Epithelial cell of prostate (primary cell): ENCODE measurements at places on chromosomes 3 and 15.
A peak's percentile ranks its signal among the peaks of the same experiment; 100 is the strongest.

DNA sequence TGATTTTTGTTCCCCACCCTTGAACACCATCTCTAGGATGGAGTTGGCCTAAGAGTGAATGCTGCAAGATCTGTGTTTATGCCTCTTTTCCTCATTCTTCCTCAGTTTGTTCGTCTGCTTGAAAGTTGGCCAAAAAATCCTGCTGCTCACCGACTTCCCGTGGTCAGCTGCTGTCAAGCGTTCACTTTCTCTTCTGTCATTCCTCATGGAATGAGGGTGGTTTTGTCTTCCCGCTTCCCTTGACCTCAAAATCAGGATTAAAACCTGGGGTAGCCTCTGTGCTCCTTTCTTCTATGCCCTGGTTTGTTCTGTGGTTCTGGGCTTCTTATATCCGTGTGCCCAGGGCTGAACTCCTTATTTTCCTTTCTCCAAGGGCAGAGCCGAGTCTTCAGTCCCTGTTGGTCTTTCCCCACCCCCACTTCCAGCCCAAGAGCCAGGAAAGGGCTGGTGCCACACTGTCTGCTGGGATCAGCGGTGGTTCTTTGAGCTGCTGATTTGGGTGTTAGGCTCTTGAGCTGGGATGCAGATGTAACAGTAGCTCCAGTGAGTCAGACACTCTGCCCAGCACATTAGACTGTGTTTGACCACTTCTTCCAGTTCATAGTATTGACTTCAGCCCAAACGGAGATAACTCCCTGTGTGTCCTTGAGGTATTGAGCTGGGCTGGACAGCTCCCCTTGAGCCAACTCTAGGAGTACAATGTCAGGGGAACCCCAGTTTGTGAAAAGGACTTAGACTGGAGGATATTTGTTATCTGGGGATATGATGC is 2.3 kb downstream of the SERF2 start:
- no peak for DNase-seq

DNA sequence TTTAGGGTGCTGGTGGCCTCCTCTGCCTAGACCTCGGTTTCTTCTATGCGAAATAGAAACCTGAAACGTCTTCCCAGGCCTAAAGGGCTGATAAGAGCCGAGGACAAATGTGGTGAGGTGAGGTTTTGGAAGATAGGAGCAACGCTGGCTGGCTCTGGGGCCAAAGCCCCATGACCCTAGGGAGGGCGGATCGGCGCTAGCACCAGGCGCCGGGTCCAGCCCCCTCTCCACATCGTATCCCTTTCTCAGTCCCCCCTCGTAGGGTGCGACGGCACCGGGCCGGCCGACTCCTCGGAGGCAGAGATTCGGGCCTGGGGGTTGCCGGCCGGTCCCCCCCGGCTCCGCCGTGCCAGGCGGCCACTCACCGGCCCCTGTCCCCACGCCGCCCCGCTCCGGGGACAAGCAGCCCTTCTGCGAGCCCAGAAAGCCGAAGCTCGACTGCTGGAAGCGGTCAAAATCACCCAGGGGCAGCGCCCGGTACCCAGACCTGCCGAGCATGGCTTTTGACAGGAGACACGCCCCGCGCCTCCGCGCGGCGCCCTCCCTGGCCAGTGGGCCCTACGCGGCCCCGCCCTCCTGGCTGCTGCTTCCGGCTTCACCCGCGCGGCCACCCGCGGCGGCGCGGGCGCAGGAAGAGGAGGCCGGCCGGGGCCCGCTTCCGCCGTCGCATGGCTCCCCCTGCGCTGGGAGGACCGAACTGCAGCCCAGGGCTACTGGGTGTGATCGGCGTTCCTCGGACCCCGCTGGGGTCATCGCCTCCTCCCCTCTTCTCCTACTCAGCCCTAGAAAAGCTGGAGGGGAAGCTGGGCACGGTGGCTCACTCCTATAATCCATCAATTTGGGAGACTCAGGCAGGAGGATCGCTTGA is at the start of gene STOML1:
STOML1 (minus strand) TSS at position 570 of the 868 bp plus-strand sequence; CDS start at position 498, 72 bp downstream.
- DNase-seq: peak; percentile 73

GRCh38 chr3:149998946-149999345 is 28.3 kb upstream of the PFN2 start:
- DNase-seq: no peak

GRCh38 chr3:180352261-180352660 is 249.7 kb upstream of the TTC14 start:
- DNase-seq: no peak

DNA sequence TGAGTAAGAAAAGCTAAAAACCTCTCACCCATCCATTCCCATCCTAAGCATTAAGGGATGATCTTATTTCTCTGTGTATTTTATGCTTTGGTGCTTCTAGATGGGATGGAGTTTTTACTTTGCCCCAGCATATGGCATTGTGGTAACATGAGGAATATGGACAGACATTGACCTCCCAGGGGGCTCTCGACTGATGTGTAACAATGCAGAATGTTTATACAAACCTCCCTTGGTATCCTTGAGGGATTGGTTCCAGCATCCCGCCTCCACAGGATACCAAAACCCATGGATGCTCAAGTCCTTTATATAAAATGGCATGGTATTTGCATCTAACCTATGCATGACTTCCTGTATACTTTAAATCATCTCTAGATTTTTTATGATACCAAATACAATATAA is 21.6 kb downstream of the PDIA5 start:
- no peak for DNase-seq

GRCh38 chr15:101178479-101178878 is 73.4 kb downstream of the CHSY1 start:
- no peak for DNase-seq

GRCh38 chr3:187678726-187679268 is 8.6 kb upstream of the SST start:
- DNase-seq: no peak

- DNase-seq: no peak
Measured at GRCh38 chr15:87653646-87654045, 602.9 kb downstream of the NTRK3 start.

DNA sequence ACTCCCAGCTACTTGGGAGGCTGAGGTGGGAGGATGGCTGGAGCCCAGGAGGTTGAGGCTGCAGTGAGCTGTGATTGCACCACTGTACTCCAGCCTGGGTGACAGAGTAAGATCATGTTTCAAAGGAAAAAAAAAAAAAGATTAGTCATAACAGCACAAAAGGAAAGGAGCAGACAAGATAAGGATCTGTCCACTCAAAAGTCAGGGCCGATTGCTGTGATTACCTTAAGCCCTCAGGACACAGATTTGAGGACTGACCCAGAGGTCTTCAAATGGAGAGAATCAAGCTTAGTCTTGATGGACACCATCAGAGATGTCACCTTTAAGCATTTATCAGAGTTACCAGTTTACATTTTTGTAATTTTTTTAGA is 23.9 kb upstream of the HEG1 start:
- no peak for DNase-seq

DNA sequence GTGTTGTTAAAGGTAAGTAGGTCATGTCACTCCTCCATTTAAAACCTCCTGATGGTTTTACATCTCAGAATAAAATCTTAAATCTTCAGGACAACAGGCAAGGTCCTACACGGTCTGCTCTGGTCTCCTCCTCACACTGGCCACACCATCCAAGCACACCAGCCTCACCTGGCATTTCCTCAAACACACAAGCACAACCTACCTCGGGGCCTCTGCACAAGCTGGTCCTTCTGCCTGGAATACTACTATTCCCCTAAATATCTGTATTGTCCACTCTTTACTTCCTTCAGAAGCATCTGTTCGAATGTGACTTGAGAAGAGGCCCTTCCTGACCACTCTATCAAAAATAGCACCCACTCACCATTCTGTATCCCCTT is 1.8 kb downstream of the GORASP1 start:
- DNase-seq: no peak

DNA sequence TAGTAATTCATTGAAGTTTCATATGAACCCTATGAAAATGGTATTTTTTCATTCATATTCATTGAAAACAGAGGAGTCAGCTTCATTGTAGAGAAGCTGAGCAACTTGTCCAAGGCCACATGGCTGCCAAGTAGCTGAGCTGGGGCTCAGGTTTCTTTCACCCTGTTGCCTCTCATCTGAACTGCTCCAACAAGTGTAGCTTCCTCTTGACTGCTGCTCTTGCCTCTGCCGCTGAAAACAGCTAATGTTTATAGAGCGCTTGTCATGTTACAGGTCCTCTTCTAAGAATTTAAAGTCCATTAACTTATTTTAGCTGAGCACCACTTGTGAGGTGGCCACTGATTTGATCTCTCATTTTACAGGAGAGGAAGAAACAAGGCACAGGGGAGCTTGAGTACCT is 81.1 kb downstream of the PDCD6IP start:
- no peak for DNase-seq

- no peak for DNase-seq
Measured at GRCh38 chr3:52889901-52890300, 7.4 kb downstream of the STIMATE start.

DNA sequence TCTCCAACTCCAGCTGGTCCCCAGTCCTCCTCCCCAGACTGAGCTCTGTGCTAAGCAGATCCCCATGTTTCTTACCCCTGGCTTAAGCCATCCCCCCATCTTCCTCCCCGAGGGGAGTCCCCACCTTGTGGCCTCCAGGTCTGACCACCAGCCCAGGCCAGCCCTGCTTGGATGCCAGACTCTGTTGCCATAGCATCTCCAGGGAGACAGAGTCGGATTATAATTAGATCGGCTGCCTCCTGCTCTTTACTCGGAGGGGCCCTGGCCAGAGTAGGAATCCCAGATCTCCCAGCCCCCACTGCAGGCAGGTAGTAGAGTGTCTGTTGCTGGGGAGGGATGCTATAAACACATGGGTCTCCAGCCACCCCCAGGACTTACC is 2.4 kb downstream of the KLHDC8B start:
- DNase-seq: no peak

DNA sequence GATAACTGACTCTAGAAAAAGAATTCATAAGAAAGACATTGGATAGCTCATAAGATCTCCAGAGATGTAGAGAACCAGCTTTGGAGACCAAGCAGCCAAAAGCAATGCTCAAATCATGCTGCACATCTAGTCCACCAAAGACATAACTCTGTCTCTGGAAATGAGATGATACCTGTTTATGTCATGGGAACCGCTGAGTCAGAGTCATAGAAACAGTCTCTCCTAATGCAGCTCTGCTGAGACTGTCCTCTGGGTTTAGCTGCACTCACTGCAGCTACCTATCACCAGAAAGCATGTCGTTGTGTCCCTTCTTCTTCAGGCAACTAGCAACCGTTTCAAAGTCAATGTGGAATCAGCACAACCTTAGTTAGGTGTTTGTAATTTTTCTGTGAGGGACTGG is 218.5 kb upstream of the ROBO1 start:
- no peak for DNase-seq
